CD4-positive, alpha-beta memory T cell (primary cell): ENCODE measurements at places on chromosomes 1 and 21. TPM values are rescaled to one million over a fixed set of nuclear protein-coding genes. Genes with fewer than 3 reads are reported as not detected.

CNIH3 gene
- total RNA-seq = 2.5 TPM

SDHB gene
- 57.0 TPM for total RNA-seq

TCHH gene
- total RNA-seq = 0.06 TPM

HORMAD1 gene
- not detected for total RNA-seq
